D721Med (cell line): ENCODE measurements at places on chromosomes 4 and X.

- no peak for DNase-seq
Observed at GRCh38 chrX:53732797-53733196, 46.3 kb upstream of the HUWE1 start.

DNA sequence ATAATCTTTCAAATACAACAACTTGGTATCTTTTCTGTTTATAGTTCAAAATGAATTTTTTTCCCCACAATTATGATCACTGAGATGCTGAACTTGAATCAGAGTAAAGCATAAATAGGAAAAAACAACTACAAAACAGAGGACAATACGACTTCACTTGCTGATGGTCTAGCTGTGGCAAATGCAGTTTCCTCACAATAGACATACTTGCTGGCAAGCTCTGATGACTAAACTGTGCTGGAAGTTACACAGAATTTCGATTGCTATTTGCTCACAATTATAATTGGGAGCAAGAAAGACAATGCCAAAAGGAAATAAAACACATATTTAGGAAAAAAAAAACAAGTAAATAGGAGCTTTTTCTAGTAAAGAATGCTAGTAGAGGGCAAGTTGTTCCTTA is 14.7 kb downstream of the VEGFC start:
- no peak for DNase-seq

GRCh38 chrX:119423631-119424030 is 24.5 kb downstream of the SLC25A43 start:
- DNase-seq: no peak

DNA sequence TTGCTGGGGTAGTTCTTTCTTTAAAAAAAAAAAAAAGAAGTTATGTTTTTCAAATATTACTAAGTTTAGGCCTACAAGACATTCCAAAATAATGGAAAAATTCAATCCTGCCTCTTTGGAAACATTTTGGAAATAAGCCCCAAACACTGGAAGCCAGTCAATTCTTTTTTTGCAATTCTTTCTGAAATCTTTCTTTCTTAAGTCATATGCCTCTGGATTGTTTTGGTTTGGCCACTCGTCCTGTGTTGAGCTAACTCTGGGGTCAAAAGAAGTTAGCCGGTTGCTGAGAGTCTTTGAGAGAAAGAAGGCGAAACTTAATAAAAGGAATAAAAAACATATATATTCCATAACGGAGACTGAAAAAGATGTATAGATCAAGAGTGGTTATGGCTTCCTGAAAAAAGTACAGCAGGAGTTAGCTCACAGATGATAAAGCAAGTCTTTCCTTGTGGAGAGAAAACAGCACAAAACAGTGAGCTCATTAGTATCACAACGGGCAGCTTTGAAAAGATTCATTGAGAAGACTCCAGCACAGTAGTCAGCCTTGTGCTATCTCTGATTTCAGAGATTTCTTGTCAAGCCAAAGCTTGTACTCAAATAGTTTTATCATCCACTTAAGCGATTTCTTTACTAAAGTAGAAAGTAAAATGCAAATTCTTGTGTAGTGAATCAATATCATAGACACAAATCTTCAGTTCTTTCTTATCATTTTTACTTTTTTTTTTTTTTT is 64.8 kb downstream of the PLS3 start:
- DNase-seq: no peak

DNA sequence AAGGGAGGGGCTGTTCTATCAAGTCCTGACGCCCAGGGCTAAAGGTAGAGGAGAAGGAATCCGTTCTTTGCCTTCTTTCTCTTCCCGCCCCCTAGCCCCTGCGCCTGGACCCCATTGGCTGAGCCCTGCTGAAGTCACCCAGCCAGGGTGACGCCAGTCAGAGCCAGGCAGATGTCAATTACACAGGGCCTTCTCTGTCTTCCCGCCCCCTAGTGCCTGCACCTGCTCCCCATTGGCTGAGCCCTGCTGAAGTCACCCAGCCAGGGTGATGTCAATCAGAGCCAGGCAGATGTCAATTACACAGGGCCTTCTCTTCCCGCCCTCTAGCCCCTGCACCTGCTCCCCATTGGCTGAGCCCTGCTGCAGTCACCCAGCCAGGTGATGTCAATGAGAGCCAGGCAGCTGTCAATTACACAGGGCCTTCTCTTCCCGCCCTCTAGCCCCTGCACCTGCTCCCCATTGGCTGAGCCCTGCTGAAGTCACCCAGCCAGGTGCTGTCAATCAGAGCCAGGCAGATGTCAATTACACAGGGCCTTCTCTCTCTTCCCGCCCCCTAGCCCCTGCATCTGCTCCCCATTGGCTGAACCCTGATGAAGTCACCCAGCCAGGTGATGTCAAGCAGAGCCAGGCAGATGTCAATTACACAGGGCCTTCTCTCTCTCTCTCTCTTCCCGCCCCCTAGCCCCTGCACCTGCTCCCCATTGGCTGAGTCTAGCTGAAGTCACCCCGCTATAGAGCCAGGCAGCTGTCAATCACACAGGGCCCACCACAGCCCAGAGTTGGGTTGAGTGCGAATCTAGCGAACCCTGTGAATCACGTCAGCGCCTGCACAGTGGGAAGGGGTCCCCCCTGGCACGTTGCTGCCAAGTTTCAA is 46.4 kb downstream of the ASMT start:
- DNase-seq: no peak

GRCh38 chr4:140755774-140756318 is 339 bp downstream of the TBC1D9 start:
- DNase-seq: no peak

- DNase-seq: no peak
Observed at GRCh38 chr4:165610679-165611437, 232.1 kb downstream of the CPE start.

DNA sequence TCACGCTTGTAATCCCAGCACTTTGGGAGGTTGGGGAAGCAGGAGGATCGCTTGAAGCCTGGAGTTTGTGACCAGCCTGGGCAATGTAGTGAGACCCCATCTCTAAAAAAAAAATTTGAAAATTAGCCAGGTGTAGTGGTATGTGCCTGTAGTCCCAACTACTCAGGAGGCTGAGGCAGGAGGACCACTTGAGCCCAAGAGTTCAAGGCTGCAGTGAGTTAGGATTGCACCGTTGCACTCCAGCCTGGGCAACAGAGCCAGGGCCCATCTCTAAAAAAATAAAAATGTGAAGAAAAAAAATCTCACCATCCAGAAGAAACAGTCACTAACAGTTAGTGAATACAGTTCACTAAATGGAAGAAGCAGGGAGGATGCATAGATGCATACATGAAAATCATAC is 34.8 kb downstream of the TMEM271 start:
- DNase-seq: no peak

DNA sequence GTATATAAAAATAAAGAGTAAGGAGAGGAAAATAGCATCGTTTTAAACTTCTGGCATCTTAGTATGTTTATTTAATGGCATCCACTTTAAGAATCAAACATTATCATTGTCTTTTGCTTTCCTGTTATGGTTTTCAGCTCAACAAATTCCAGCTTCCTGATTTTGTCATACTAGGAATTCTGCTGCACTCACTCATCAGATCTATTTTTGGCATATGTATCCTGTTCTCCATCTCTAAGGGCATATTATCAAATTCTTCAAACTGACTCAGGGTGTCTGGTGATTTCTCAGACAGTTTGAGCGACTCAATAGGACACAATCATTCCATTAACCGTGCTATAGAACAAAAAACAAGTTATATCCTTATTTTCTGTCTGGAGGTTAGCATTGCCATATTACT is 248.5 kb upstream of the DIAPH2 start:
- no peak for DNase-seq

DNA sequence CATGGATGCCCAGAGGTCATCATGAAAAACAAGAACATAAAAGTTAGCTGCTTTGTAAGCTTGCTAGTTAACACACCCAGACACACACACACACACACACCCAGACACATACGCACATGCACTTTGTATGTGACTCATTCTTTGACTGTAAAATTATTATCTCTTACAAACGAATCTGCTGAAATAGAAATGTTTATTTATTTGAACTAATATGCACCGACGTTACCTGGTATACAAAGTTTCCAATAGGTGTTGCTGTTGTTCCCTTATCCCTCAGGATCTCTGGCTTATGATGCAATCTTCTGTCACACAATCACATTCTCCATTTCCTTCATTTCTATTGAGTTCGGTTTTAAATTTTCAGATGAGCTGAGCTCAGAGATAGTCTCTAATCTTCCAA is 209.3 kb downstream of the PTTG2 start:
- no peak for DNase-seq
